Suprapubic skin (tissue), 4 donors: ENCODE measurements at places on chromosomes 1 and 21. TPM values are rescaled to one million over a fixed set of nuclear protein-coding genes. Genes with fewer than 3 reads are reported as not detected.

GRCh38 chr1:21511579-21512522, 2.6 kb downstream of the ALPL start:
- H3K4me1 ChIP-seq: peaks cover 25% of the 10 kb centered on the region
- H3K36me3 ChIP-seq: no peaks in the 10 kb centered on the region
- peak overlapping the region; percentile 13 for H3K27ac ChIP-seq
- no peak overlapping the region for H3K4me3 ChIP-seq

- peaks cover 46% of the 10 kb centered on the region for H3K27me3 ChIP-seq
- H3K4me3 ChIP-seq: no peak overlapping the region
- DNase-seq: no peak
- H3K27ac ChIP-seq: no peak overlapping the region
Measured at GRCh38 chr1:5811419-5811818, 180.8 kb downstream of the NPHP4 start.

DNA sequence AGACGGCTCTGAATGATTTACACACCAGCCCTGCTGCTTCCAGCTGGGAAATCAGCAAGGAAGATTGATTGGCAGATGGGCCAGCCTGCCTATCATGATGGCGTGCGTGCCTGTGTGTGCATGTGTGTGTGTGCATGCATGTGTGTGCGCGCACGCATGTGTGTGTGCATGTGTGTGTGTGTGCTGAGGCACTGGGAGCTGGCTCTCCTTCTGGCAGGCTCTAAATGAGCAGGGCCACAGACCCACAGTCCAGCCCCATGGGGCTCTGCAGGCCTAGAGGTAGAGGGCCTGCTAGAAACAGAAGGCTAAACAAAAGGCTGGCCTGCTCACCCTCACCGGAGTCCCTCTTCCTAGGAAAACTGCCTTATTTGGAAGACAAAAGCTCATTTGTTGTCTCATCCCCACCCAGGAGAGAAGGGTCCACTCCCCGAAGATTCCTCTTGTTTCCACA, 6.0 kb downstream of the KLHDC8A start:
- H3K27me3 ChIP-seq: peaks cover 34% of the 10 kb centered on the region
- no peak for DNase-seq
- H3K27ac ChIP-seq: no peak overlapping the region
- no peak overlapping the region for H3K4me3 ChIP-seq
- H3K4me1 ChIP-seq: peaks cover 7% of the 10 kb centered on the region

DNA sequence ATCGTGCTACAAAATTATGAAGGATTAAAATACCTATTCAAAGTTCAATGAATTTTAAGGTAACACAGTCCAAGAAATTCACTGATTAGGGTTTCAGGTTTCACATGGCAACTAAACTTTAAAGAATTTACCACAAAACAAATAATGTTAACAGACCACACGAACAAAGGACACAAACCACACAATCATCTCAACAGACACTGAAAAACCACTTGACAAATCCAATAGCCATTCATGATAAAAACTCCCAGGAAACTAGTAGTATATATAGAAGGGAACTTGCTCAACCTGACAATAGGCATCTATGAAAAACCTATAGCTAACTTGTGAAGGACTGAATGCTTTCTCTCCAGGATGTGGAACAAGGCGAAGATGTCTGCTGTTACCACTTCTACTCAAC, 21.1 kb upstream of the SH2D5 start:
- DNase-seq: no peak
- H3K4me1 ChIP-seq: no peaks in the 10 kb centered on the region
- no peaks in the 10 kb centered on the region for H3K27me3 ChIP-seq
- peaks cover 76% of the 10 kb centered on the region for H3K36me3 ChIP-seq
- H3K27ac ChIP-seq: no peak overlapping the region

- H3K4me1 ChIP-seq: peaks cover 32% of the 10 kb centered on the region
- no peak overlapping the region for H3K27ac ChIP-seq
- no peak for DNase-seq
- no peaks in the 10 kb centered on the region for H3K27me3 ChIP-seq
- no peaks in the 10 kb centered on the region for H3K36me3 ChIP-seq
Measured at GRCh38 chr1:41919131-41919530, 409 bp upstream of the HIVEP3 start.

DNA sequence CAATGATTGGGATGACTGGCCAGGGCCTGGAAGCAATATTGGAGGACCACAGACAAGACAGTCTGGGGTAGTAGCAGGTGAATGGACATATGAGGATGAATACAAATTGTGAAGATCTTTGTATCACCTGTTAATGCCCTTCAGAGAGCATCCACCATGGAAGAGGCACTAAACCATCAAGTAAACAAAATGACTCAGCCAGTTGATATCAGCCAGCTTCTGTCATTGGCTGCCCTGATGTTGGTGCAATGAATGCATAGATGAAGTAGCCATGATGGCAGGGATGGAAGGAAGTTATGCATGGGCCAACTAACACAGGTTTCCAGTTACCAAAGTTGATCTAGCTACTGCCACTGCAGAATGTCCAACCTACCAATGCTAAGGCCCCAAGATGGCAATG, 16.1 kb upstream of the ERI3 start:
- no peak overlapping the region for H3K4me3 ChIP-seq
- no peak for DNase-seq
- no peak overlapping the region for H3K27ac ChIP-seq
- H3K36me3 ChIP-seq: no peaks in the 10 kb centered on the region
- H3K4me1 ChIP-seq: no peaks in the 10 kb centered on the region

DNA sequence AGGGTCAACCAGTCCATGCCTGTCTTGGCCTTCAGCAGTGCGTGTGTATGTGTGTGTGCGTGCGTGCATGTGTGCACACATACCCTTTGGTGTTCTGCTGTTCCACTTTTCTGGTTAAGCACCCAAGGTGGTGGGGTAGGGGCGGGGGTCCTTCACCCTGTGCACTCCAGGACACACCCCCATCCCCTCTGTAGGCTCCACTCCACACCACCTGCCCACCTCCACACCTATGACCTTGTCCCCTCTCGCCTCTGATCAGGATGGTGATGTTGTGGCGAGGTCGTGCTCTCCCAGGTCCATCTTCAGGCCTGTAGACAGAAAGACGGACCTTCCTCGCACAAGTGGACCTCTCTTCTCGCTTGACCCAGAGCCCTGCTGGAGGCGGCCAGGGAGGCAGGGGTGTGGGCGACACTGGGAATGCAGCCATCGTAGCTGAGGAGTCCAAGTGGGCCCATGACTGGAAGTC, 44.6 kb downstream of the WDR4 start:
- peaks cover 12% of the 10 kb centered on the region for H3K27me3 ChIP-seq
- peaks cover 9% of the 10 kb centered on the region for H3K4me1 ChIP-seq
- H3K36me3 ChIP-seq: peaks cover 11% of the 10 kb centered on the region

DNA sequence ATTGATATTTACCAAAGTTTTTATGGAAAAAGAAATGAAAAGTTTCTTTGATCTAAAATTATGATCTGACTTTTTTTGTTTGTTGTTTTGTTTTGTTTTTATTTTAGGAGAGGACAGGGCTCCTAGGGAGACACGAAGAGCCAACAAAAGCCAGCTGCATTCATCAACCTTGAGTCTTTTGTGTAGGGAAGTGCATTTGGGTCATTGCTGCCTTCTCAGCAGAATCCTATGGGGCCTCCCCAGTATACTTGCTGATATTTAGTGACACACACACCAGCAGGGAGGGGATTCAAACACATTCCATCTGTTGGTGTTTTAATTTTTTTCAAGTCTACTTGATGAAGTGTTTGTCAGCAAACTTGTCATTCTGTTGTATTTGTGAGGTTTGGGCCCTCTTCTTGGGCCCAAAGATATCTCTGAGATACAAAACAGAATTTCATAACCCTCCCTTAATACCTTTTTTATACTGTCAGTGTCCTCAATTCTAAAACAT, 203.5 kb downstream of the NTNG1 start:
- no peaks in the 10 kb centered on the region for H3K4me1 ChIP-seq
- H3K27ac ChIP-seq: no peak overlapping the region
- DNase-seq: no peak
- no peak overlapping the region for H3K4me3 ChIP-seq
- H3K27me3 ChIP-seq: no peaks in the 10 kb centered on the region
- no peaks in the 10 kb centered on the region for H3K36me3 ChIP-seq

GRCh38 chr1:12591267-12591938, 26.6 kb downstream of the DHRS3 start:
- no peaks in the 10 kb centered on the region for H3K27me3 ChIP-seq
- no peak overlapping the region for H3K4me3 ChIP-seq
- peaks cover 69% of the 10 kb centered on the region for H3K4me1 ChIP-seq
- peak; percentile 77 for DNase-seq

DNA sequence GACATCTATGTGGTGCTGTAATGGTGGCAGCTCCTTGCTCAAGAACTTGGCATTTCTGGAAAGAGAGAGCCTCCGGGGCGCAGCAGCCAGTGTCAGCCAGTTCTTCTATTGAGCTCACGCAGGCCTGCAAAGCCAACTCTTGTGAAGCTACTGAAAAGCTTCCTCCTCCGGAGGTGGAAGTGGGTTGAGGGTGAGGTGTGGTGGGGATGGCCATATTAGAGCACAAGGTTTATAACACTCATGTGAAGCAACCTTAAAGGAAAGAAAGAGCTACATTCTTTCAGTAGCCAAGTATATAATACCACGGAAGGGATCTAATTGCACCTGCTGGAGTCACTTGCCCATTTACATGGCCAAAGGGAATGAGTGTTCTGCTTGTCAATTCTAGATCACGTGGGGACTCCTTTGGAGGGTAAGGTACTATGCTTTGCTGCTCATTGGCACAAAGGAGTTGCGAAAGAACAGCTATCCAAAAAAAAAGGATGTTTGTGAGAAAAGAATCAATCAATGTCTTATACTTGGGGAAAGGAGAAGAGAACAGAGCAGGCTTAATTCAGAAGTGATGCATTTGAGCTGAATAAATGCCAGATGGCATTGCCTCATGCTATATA, 18.3 kb upstream of the MAP10 start:
- DNase-seq: no peak
- H3K36me3 ChIP-seq: no peaks in the 10 kb centered on the region
- no peak overlapping the region for H3K4me3 ChIP-seq
- H3K4me1 ChIP-seq: no peaks in the 10 kb centered on the region

- no peak overlapping the region for H3K27ac ChIP-seq
- no peak for DNase-seq
- H3K36me3 ChIP-seq: no peaks in the 10 kb centered on the region
- H3K4me3 ChIP-seq: no peak overlapping the region
Measured at GRCh38 chr1:150372580-150372979, 8.6 kb downstream of the RPRD2 start.

DNA sequence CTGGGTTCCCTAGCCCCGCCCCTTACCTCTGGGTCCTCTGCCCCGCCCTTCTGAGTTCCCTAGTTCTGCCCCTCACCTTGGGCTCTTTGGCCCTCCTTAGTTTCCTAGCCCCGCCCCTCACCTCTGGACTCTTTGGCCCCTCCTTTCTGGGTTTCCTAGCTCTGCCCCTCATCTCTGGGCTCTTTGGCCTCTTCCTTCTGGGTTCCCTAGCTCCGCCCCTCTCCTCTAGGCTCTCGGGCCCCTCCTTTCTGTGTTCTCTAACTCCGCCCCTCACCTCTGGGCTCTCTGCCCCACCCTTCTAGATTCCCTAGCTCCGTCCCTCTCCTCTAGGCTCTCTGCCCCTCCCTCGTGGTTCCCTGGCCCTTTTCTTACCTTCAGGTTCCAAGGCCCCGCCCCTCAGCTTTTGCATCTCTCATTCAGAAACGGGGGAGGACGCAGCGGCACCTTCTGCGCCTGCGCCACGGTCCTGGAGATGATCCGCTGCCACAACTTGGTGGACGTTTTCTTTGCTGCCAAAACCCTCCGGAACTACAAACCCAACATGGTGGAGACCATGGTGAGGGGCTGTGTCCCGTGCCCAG, 88.5 kb downstream of the PTPRU start:
- no peaks in the 10 kb centered on the region for H3K4me1 ChIP-seq
- H3K36me3 ChIP-seq: peaks cover 12% of the 10 kb centered on the region
- H3K4me3 ChIP-seq: no peak overlapping the region
- DNase-seq: no peak
- no peak overlapping the region for H3K27ac ChIP-seq

DNA sequence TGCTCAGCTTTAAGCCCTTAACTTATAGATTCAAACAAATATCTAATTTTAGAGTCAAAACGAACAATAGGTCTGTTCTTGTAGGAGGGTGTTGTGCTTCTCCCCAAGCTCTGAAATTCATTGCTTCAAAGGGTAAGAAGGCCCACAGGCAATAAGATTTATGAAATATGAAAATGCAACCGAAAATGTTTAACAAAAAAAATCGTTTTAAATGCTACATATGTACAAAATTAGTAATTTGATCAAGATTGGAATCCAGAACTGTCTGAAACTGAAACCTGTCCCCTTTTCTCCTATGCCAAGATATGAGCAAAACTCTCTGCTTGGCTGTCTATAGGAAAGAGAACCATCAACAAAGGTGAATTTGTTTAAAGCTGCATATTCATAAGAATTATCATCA, 534.3 kb downstream of the PLPP3 start:
- H3K4me3 ChIP-seq: no peak overlapping the region
- no peaks in the 10 kb centered on the region for H3K36me3 ChIP-seq
- no peaks in the 10 kb centered on the region for H3K27me3 ChIP-seq
- no peak overlapping the region for H3K27ac ChIP-seq
- H3K4me1 ChIP-seq: no peaks in the 10 kb centered on the region

DNA sequence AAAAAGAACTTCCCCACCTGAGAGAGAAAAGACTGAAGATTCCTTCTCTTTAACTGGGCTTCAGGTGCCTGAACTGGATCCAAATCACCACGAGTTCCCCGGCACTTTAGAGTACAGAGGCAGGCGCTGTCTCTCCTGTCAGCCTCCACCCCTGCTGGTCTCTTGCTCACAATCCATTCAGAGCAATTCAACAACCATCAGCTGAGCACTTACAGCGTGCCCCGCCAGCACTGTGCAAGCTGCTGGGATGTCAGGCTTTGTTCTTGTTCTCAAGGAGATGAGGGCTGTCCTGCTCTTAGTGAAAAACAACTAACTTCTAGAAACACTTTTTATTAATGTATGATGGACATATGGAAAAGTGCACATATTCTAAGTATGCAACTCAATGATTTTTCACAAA, 68.7 kb upstream of the VAMP3 start:
- H3K4me3 ChIP-seq: no peak overlapping the region
- DNase-seq: no peak
- no peaks in the 10 kb centered on the region for H3K36me3 ChIP-seq
- no peak overlapping the region for H3K27ac ChIP-seq

GRCh38 chr1:15042866-15043265, 110.7 kb upstream of the TMEM51 start:
- H3K27ac ChIP-seq: no peak overlapping the region
- H3K4me3 ChIP-seq: no peak overlapping the region
- peaks cover 13% of the 10 kb centered on the region for H3K36me3 ChIP-seq
- DNase-seq: no peak
- no peaks in the 10 kb centered on the region for H3K27me3 ChIP-seq

DNA sequence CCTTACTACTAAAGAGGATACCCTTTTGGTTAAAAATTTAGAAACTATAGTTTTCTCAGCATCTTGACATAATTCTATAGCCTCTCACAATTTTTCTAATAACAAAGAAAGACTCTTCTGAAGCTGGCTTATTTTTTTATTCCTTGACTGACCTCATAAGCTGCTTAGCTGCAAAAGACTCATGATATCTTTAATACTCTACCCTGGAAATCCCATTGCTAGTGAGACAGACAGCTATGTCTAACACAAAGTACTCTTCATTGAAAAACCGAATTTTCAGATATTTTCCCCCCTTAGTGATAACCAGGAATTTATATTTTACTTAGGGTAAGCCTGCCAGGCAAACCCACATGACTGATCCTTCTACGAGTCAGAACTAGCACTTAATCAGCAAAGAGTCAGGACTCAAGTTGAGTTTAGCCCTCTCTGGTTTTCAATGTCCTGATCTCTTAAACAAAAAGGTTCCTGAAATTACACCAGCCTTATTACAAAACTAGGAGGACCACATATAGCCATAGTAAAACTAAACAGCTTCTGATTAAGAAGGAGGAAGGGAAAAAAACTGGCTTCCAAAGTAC, 56.9 kb downstream of the ENAH start:
- H3K27ac ChIP-seq: no peak overlapping the region
- H3K27me3 ChIP-seq: no peaks in the 10 kb centered on the region
- no peaks in the 10 kb centered on the region for H3K36me3 ChIP-seq
- no peak for DNase-seq

The SDCCAG8 gene
- total RNA-seq: 37.4 TPM

The PRAMEF11 gene
- not detected for total RNA-seq

The TSNAX gene
- 36.4 TPM for total RNA-seq

The RGS5 gene
- 7.0 TPM for total RNA-seq
